ENCODE measurements at places on chromosomes 12 and 14.

DNA sequence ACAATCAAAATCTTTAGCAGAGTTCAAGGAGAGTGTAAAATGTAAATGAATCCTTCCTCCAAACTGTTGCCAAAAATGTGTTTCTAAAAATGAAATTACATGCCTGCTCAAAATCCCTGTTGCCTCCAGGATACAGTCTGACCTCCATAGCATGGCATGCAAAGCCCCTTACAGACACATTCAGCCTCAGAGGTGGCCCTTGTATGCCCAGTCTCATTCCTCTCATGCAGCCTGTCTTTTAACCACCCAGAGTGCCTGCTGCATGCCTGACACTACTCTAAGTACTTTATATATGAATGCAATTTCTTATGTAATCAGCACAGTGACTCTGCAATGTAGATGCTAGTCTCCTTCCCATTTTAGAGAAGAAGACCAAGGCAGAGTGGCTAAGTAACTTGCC is 24.4 kb upstream of the PTPRQ start:
- no peak for DNase-seq

DNA sequence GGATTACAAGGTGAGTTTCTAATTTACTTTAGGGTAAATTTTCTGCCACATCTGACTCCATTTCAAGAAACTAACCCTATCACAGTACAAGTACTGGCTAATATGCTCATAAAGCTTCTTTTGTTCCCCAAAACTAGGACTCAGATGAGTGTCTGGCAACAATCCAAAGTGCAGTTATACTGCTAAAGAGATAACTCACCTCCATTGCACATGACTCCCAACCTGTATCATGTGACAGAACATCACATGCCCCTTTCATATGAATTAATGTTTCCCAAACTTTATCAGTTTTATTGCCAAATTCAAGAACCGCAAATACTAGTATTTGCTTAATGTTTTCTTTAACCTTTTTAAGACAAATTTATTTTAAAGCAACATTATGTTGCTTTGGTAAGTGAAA is 3.9 kb upstream of the PPP1R12A start:
- no peak for DNase-seq

DNA sequence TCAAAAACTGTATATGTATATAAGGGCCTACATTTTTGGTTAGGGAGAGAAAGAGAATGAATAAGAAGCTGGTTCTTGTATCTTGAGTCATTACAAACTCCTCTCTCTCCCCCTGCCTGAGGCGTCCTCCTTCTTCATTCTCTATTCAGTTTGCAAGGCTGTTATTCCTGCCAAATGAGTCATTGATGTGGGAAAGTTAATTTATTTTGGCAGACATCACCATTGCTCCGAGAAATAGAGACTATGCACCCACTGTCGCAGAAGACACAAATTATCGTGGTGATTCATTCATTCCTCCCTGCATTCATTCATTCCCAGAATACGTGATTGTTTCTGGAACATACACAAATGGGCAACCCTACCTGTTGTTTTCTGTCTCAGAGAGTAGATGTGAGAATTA is 112.5 kb upstream of the MED13L start:
- no peak for DNase-seq

- no peak for DNase-seq
These were observed 29.5 kb downstream of the HELB start for GRCh38 chr12:66331814-66332213.
